ENCODE measurements at places on chromosomes 2 and 18.

DNA sequence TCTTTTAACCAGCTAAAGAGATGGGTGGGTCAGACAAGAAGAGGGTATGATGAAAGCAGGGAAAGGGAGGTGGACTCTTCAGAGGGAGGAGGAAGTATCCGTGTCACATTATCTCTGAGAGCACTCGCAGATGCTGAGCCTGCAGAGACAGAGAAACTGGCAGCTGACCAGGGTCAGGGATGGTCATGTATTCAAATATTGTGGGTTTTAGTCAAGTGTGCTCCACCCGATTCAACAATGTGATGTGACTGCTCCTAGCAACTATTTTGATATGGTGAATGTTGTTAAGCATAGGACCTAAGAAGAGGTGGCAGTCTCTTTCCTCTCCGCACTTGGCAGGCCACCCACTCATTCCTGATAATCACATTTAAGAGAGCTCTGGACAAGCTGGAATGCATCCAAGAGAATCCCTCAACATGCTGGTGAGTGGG lies 1.3 kb upstream of the CLIP4 start:
- DNase-seq = peak; percentile 83

GRCh38 chr2:232835687-232836208 lies 34.3 kb upstream of the SNORC start:
- no peak for DNase-seq

DNA sequence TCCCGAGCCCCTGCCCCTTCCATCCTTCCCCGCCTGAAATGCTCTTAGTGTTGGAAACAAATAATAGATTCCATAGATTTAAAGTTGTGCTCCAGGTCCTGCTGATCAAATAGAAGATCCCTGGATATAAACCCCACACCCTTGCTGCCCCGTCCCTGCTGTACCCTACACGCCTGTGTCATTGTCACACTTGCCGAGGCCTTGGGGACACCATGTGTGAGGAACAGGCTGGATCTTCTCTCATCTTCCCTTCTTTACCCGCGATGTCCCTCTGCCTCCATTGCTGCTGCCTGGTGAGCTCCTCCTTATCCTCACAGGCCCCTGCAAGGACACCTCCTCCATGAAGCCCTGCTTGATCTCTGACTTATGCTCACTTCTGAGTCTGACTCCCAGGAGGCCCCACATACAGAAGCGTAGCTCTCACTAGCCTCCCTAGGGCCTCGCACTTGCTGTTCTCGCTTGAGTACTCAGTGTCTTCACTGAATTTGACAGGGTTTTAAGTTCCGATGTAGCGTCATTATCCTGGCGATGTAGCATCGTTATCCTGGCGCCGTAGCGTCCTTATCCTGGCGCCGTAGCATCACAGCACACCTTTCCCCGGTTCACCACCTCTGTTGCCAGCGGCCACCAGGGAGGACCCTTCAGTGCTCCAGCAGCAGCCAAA lies 221.9 kb downstream of the NDUFA10 start:
- no peak for DNase-seq

DNA sequence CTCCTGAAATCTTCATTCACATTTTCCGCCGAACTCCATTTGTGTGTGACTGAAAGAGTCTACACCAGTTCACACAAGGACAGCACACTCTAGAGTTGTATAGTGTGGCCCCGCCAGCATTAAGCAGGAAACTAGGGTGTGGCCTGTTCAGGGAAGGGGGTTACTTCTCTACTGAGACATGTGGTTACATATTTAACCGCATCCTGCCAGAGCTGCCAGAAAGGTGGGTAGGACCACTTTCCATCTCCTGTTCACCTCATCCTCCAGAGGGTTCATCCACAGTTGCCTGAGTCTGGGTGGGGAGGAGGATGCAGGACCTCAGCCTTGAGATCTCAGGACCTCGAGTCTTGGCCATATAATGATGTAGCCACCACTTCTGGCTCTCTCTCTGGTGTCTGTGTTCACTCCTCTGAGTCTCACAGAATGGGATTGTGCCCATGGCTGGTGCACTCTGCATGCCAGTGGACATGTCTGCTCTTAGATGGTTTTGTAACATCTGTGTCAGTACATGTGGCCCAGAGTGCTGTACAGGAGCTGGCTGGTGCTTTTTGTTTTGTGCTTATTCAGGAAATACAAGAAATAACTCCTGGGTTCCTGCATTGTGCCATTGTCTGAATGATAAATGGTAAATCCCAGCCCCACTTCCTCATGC lies 7.7 kb upstream of the SP140L start:
- no peak for DNase-seq

- peak; percentile 64 for DNase-seq
Measured at GRCh38 chr18:77059294-77059916, 73.2 kb downstream of the MBP start.

DNA sequence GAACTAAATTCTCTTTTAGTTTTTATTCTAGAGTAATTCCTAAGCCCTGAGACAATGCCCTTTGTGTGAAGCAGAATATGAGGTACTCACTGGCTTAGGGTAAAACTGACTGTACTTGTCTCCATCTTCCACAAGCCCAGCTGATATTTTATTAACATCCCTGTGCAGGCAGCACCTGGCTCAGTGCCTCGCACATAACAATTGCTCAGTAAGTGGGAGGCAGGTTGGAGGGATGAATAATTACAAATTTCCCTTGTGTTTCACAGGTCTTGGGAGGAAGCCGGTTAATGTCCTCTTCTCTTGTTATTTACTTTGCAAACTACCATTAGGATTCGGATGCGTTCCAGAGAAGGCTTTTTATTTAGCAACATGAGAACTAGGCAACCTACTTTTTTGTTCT lies 249.8 kb upstream of the FSHR start:
- no peak for DNase-seq

DNA sequence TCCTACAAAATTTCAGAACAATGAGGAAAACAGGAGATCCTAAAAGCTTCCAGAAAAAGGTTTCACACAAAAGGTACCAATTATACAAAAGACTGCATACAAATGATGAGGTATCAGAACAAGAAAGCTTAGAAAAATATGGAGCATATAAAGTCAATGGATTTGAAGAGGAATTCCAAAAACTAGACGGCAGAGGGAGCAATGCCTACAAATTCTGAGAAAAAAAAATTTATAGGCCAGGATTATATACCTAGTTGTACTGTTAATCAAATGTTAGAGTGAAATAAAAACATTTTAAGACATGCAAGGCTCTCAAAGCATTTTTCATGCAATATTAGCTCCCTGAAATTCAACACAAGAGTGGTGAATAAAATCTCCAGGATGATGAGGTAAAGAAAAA lies 106.2 kb downstream of the ZRANB3 start:
- DNase-seq = no peak

DNA sequence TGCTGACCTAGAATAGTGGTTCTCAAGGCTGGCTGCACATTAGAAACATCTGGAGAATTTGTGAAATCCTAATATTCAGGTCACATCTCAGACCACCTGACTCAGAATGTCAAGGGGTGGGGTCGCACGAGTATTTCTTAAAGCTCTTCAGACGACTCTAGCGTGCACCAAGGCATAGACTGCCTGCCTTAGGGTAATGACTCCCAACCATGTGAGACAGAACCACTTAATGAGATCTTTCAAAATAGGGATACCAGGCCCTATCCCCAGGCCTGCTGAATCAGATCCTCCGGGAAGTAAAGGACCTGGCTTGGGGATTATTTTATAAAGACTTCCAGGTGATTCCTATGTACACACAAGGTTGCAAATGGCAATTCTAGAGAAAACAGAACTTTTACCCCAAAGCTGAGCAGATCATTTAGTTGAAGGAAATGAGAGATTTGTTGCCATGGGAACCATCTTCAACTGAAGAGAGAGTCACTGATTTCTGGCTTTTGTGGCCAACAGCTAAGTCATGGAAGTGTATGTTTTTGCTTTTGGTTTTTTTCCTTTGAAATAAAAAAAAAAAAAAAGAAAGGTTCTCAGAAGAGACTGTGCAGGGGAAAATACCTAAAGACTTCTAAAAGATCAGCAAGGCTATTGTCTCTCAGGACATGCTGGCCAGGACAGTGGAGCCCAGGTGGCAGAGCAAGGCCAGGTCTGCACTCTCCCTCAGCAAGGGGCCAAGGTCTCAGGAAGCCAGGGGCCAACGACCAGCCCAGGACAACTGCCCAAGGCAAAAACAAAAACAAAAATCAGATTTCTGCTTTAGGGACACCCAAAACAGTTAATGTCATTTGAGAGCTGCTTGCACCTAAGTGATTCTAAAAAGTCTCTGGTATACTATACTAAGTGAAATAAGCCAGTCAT lies 15.3 kb upstream of the LOXHD1 start:
- DNase-seq = no peak

DNA sequence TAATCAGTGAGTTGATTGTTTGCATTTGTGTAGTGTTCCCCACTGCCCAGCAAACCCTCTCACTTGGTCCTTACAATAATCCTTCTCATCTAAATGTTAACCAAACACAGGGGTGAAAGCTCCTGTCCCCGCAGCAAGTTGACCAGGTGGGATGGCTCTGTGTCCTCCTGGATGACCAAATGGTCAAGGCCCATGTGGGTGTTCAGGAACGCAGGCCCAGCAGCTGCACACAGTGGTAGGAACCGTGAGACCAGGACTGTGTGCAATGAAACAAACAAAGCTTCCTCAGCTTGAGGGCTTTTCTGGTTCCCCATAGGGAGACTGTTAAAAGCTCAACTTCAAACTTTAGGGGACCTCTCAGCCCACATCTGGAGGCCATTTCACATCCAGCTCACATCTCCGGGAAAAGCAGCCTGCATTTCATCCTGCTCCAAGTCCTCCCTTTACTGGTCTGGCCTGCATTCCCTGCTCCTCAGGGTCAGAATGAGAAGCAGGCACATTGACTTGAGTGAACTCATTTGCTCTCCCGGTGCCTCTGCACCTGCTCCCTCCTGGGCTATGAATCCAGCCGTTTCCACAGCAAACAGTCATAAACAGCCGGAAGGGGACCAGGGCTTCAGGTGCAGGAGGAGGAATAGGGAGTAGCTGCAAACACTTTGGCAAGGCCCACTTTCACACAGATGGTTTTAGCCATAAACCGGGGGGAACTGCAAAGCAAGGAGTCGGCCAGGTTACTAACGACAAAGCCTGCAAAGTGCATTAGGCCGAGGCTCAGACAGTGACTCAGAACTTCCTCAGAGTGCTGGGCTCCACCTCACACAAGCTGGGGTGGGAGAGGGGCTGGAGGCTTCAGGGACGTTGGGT lies 144.7 kb downstream of the CAPN13 start:
- peak; percentile 84 for DNase-seq

DNA sequence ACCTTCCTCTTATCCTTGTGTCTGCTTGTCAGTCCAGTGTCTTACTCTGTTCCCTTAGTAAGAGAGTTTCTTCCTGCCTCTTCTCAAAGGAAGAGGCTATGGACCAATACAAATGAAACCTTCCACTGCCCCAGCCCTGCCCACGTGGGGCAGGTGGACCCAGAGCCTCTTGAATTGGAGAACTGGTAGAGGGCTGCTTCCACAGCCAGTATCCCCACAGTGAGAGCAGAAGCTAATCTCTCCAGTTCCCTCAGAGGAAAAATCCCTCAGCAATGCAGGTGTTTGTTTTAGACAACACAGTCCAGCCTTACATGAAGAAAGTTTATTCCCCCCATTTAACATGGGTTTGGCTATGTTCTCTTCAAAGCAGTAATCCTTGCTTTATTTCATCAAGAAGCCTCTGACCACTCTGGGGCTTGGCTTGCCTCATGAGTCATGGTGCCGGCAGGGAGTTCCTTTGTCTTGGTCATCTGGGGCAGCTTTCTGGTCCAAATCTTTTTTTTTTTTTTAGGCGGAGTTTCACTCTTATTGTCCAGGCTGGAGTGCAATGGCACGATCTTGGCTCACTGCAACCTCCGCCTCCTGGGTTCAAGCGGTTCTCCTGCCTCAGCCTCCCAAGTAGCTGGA lies 6.5 kb upstream of the CYBRD1 start:
- DNase-seq = peak; percentile 65

DNA sequence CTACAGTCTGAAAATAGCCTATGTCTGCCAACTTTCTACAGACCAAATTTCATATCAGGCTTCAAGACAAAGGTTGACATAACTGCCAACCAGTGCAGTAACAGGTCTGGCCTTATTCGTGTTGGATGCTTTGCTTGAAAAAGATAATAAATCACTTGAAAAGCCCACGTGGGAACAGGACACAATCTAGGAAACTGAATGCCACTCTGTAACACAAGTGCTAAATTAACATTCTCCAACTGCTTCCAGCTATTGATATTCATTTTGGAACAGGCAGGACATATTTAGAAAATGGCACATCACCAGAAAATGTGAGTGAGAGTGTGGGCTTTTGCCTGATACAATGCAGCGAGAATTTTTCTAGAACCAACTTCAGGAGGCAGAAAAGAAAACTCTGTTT lies 165.9 kb upstream of the CCDC150 start:
- DNase-seq = no peak

DNA sequence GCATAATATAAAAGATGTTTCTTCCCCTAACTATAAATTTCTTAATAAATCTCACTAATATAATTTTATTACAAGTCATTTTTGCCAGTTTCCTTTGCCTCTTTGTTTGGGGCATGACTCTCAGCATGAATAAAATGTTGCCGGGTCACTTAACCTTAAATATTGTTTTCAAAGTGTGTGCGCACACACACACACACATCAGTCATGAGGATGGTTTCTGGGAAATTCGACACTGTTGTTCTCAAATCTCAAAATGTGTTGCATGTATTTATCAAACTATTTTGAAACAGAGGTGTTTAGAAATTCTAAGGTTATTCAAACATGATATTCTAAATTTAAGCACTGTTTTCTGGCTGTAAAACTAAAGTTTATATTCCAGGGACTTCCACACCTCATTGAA lies 31.5 kb downstream of the FAP start:
- no peak for DNase-seq

GRCh38 chr2:23711979-23712755 lies 214.8 kb downstream of the ATAD2B start:
- DNase-seq = peak; percentile 63

DNA sequence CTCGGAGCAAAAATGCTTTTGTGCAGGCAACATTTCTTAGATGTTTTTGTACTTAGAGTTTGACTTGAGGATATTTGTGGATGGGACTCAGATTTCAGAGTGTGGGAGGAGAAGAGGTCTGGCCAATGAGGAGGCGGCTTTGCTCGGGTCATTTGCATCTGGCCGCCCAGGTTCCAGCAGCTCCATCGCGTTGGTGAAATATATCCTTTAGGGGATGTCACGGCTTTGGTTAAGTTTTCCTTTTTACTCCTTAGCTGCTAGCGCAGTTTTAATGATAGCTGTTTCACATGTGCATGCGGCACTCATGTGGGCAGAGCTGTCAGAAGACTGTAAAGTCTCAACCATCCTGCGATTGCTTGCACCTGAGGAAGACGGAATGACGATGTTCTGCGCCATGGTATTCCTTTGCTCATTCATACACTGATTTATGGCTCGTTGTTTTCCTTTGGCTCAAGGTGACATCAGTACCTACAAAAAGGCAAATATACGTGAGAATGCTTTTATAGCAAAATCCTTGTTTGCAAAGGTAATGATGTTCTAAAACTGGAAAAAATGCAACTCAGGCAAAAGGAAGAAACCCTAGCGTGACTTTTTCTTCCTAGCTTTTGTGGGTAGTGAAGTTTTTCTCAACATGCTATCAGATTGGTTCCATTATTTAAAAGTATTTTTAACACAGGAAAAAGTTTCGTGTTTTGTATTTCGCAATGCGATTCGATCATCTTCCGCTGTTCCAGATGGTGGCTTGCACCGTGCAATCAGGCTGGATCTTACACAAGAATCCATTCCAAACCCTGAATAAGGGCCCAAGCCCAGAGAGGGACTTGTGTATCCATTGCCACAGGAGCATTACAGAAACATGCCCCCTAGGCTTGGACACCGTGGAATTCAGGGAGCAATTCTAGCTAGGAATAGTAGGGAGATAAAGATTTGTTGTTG lies 70.5 kb upstream of the ZNF516 start:
- peak; percentile 98 for DNase-seq

All from fibroblast of lung (primary cell).